ENCODE measurements at places on chromosomes 4 and X. TPM values are rescaled to one million over a fixed set of nuclear protein-coding genes. Genes with fewer than 3 reads are reported as not detected.

RAB28 gene
- 32.6 TPM for total RNA-seq

CXCL6 gene
- 4.1 TPM for total RNA-seq

PSAPL1 gene
- not detected for total RNA-seq

DNA sequence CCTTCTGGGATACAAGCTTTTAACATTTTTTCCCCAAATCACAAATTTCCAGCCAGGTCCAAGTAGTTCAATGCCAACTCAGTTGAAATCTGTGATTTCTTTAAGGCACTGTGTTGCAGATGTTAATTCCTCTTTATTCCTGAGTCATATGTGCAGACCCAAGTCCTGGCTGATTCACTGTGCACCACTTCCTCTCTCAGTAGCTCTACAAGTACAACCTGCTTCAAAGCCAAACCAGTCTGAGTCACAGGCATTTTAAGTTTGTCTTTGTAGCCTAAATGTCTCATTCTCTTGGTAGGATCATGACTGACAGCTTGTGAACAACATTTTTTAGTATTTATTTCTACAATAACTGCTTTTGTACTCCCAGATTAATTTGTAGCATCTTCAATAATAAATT lies 165.6 kb upstream of the S100G start:
- no peaks in the 10 kb centered on the region for H3K4me1 ChIP-seq
- no peaks in the 10 kb centered on the region for H3K36me3 ChIP-seq
- no peak overlapping the region for H3K4me3 ChIP-seq
- no peaks in the 10 kb centered on the region for H3K27me3 ChIP-seq
- no peak overlapping the region for H3K27ac ChIP-seq
- DNase-seq, result no peak

DNA sequence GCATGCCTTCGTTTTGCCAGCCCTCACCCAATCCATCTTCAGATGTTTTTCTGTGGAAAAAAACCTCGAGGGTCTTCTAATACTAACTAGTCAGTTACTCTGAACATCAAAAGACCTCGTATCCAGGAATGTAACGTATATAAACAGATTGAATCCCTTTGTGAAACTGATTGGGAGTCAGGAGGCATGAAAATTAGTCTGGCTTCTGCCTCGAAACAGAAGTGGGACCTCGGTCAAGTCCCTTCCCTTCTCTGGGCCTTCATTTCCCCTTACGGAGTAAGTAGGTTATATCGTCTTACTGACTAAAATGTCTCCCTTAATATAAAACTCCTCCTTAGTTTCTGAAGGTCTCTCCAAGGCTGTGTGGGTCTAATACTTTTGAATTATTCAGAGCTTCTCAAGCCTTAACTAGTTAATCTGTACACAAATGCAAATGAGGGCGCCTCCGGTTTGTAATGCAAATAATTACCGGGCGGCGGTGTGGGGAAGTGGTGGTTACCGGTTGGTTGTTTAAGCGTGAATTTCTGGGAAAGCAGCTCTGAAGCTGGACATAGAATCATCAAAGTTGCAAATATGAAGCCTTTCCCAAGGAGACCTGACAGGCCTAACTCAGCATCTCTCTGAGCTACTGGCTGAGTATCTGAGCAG lies 11.4 kb upstream of the NKRF start:
- H3K27me3 ChIP-seq, result no peaks in the 10 kb centered on the region
- no peak overlapping the region for H3K4me3 ChIP-seq
- DNase-seq, result no peak

DNA sequence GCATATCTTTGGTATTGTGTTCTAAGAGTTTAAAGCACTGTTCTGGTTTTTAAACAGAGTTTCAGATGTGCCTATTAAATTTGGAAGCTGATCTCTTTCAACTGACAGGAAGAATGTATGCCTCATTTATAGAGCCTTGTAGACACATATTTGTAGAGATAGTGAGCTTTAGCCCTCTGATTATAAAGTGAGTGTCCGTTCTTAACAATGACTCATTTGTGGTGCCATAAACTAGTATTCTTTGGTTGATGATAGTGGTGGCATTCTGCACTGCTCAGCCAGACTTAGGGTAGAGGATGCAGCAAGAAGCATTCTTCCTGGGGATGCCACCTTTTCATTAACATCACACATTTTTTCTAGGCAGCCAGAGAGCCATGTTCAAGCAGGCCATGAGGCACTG lies 121.7 kb downstream of the TLL1 start:
- H3K36me3 ChIP-seq, result no peaks in the 10 kb centered on the region
- H3K4me3 ChIP-seq, result no peak overlapping the region
- DNase-seq, result no peak
- no peak overlapping the region for H3K27ac ChIP-seq
- H3K4me1 ChIP-seq, result no peaks in the 10 kb centered on the region
- H3K27me3 ChIP-seq, result no peaks in the 10 kb centered on the region

- no peak overlapping the region for H3K4me3 ChIP-seq
- H3K36me3 ChIP-seq, result no peaks in the 10 kb centered on the region
- H3K4me1 ChIP-seq, result no peaks in the 10 kb centered on the region
- no peak overlapping the region for H3K27ac ChIP-seq
- no peak for DNase-seq
- no peaks in the 10 kb centered on the region for H3K27me3 ChIP-seq
Measured at GRCh38 chr4:147754037-147754445, 22.2 kb downstream of the ARHGAP10 start.

DNA sequence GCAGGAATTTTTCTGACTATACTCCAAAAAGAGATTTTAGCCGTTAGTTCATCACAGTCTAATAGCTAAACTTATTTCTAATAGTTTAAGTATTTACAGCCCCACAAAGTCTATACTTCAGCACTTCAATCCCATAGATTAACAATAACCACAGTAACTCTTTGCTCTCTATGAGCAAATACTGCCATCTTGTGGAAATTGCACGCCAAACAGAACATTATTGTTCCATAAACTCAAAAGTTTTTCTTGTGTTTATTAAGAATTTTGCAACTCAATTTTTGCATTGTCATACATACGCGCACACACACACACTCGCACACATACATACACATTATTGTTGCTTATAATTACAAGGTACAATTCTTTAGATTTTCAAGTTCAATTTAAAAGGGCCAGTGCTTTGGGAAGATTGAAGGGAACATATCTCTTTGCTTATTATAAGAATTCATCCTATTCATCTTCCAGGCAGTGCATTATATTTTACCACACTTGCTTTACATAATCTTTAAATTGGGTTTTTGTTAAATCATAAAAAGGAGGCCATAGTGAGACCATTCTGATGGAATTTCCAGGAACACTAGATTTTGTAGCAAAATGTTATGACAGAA lies 63.8 kb upstream of the ATOH1 start:
- no peak for DNase-seq
- H3K4me1 ChIP-seq, result no peaks in the 10 kb centered on the region
- H3K36me3 ChIP-seq, result no peaks in the 10 kb centered on the region
- no peak overlapping the region for H3K4me3 ChIP-seq

DNA sequence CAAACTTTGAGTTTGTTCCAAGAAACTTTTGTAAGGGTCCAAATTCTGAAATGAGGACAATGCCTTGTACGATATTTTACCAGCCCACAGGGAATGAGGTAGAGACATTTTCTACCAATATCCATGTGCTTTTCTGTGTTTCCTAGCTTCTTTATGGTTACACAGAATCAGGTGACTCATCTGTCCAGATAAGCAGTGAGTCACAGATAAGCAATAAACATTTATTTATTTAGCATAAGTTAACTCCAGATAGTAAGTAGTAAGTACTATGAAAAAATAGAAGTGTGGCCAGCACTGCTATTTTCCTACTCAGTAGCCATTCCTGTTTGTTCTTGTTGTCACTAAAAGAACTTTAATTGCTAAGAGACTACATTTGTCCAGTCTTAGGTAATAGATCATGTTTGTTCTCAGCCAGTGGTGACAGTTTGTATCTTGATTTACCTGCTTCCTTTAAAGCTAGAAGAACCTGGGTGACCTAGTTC lies 7.4 kb downstream of the AFF1 start:
- no peaks in the 10 kb centered on the region for H3K4me1 ChIP-seq
- H3K27me3 ChIP-seq, result no peaks in the 10 kb centered on the region
- H3K27ac ChIP-seq, result no peak overlapping the region
- H3K4me3 ChIP-seq, result no peak overlapping the region

DNA sequence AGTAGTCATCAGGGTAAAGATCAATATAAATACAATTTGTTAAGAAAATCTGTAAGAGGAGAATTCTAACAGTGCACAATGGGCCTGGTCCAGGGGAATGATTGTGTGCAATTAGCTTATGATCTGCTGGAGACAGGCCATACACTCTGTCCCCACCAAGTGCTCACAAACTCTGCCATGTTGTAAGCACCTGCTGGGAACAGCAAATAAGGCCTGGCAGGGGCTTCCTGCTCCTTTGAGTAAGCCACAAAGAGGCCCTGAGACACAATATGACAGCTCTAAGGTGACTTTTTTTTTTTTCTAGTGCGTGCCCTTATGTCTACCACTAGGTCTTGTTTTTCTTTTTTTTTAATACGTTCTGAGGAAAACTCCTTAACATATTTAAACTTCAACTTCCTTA lies 866.3 kb upstream of the PCDH7 start:
- H3K27ac ChIP-seq, result no peak overlapping the region
- DNase-seq, result no peak
- no peak overlapping the region for H3K4me3 ChIP-seq
- no peaks in the 10 kb centered on the region for H3K4me1 ChIP-seq

Data from uterus (tissue), 4 donors.